ENCODE measurements at places on chromosomes 6 and 20.

DNA sequence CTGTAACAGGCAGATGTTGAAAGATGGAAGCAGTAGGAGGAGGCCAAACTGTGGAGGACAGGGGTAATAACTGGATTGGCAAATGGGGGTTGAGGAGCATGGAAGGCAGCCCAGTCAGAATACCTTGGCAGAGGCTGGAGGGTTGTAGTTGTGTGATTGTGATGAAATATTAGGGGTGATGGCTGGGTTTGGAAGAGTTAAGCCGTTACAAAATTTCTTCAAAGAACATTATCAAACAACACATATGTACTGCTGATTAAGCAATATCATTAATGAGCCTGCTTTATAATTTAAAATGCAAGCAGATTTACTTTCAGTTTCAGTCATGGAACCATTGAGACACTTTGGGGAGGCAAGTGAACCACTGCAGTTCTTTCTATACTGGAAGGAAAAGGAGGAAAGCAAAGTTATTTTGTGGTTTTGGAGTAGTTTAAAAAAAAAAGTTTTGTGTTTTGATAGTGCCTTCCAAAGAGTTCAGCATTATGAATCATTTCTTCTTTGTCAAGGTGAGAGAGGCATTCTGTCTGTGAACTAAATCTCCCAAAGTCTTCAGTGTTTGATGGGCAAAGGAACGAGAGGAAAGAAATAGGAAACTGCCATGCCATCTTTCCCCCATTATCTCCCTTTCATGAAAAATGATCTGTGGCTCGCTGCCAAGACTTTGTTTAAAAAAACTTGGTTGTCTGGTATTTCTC is 20.7 kb downstream of the FOXO3 start:
- DNase-seq, result peak; percentile 78

DNA sequence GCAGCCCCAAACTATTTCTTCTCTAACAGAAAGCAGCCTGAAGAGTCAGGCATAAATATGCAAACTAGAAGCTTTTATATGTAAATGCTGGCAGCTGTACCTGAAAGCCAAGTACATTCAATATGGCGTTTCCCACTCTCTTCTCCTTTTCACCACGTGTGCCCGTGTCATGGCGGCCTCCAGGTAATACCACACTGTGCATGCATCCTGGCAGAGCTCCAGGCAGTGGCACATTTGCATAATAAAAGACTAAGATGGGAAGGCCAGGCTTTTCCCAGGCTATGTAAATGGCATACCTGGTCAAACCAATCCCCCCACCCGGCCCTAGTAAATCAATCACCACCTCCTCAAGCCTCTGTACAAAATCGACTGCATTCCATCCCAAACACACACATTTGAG is 120.6 kb downstream of the MMUT start:
- no peak for DNase-seq

DNA sequence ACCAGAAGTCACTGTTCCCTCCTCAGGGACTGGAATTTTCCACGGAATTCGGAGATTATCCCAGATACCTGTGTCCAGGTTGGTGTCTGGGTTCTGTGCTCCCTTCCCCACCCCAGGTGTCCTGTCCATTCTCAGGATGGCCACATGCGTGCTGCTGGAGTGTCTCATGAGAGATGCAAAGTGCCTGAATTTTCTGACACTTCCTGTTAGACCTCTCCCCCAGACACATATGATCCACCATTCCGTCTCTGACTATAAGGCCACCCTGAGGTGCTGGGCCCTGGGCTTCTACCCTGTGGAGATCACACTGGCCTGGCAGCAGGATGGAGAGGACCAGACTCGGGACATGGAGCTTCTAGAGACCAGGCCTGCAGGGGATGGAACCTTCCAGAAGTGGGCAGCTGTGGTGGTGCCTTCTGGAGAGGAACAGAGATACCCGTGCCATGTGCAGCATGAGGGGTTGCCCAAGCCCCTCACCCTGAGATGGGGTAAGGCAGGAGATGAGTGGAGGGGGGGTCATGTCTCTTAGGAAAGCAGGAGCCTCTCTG is 14.4 kb upstream of the HLA-A start:
- DNase-seq, result no peak

GRCh38 chr20:35085477-35086225 is 7.0 kb downstream of the TRPC4AP start:
- DNase-seq, result no peak

Measured in kidney glomerular epithelial cell (primary cell).